ENCODE measurements at places on chromosomes 12 and 14. TPM values are rescaled to one million over a fixed set of nuclear protein-coding genes. Genes with fewer than 3 reads are reported as not detected.

The BCAT1 gene
- total RNA-seq, result 23.6 TPM

The USP30 gene
- total RNA-seq, result 16.5 TPM

The KRT3 gene
- total RNA-seq, result not detected

The TMEM229B gene
- total RNA-seq, result 4.7 TPM

The MYH6 gene
- total RNA-seq, result not detected

The SYCP3 gene
- not detected for total RNA-seq

The KCNK10 gene
- not detected for total RNA-seq

The TAS2R9 gene
- total RNA-seq, result not detected

The DTX3 gene
- 17.6 TPM for total RNA-seq

The BIN2 gene
- 5.0 TPM for total RNA-seq

The CLEC4C gene
- 0.62 TPM for total RNA-seq

The ARMH4 gene
- total RNA-seq, result 49.9 TPM

The CRACR2A gene
- 0.88 TPM for total RNA-seq

The SDR9C7 gene
- total RNA-seq, result not detected

The PIANP gene
- 0.55 TPM for total RNA-seq

The CCDC177 gene
- total RNA-seq, result not detected

The BLOC1S1 gene
- 53.6 TPM for total RNA-seq

The KRT6A gene
- total RNA-seq, result 1.7 TPM

The SLCO1C1 gene
- total RNA-seq, result 1.6 TPM

The MYO1H gene
- total RNA-seq, result not detected

The NDRG2 gene
- total RNA-seq, result 199 TPM

The P2RX2 gene
- not detected for total RNA-seq

The OSGEP gene
- 50.7 TPM for total RNA-seq

The NGB gene
- not detected for total RNA-seq

The NXPH4 gene
- not detected for total RNA-seq

The CALM1 gene
- 214 TPM for total RNA-seq

The IL22 gene
- not detected for total RNA-seq

The SLC6A15 gene
- not detected for total RNA-seq

The DLK1 gene
- total RNA-seq, result 2.2 TPM

The DNAJC22 gene
- 4.5 TPM for total RNA-seq

The SLC2A3 gene
- 44.0 TPM for total RNA-seq

The MORN3 gene
- not detected for total RNA-seq

The GLIPR1L1 gene
- not detected for total RNA-seq

The TCL1B gene
- not detected for total RNA-seq

The DAO gene
- total RNA-seq, result not detected

The KCNA5 gene
- total RNA-seq, result not detected

The TAS2R50 gene
- total RNA-seq, result 1.2 TPM

The HAL gene
- not detected for total RNA-seq

The KLRC3 gene
- not detected for total RNA-seq

The POTEG gene
- not detected for total RNA-seq

The ADAM20 gene
- total RNA-seq, result not detected

The ACOT6 gene
- not detected for total RNA-seq
